ENCODE measurements at places on chromosomes 4 and X. TPM values are rescaled to one million over a fixed set of nuclear protein-coding genes. Genes with fewer than 3 reads are reported as not detected.

GRCh38 chrX:95678679-95679078 lies 1006.0 kb upstream of the DIAPH2 start:
- no peak for DNase-seq

DNA sequence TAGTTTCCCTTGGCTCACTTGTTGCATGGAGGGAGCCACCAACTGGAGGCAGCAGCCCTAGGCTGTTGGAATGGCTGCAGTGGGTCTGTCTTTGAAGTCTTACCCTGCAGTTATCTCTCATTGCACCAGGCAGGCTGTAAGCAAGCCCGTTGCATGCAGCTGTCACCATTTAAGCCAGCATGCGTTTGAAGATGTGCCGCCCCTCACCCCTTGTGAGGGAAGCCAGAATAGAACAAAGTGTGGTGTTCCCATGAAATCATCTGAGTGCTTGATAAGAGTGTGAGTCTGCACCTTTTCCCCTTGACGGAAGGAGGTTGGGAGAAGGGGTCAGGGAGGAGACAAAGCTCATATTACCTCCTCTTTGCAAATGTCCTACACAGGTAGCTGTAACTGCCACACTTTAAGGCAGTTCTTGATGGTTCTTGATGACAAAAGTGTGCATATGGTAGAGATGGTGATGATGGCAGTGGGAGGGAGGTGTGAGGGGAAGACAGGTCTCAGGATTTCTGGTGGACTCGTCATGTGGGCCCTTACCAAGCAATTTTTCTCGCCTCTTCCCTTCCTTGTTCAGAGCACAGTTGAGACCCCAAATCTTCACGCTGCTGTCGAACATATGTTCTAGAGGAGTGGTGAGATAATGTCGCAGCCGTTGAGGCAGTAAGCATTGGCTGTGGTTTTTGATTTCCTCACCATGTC lies 191.4 kb upstream of the LEF1 start:
- DNase-seq: no peak

- DNase-seq: no peak
Measured at GRCh38 chrX:21996872-21997455, 35.2 kb upstream of the PHEX start.

The OPRPN gene
- total RNA-seq: not detected

The QRFPR gene
- not detected for total RNA-seq

- DNase-seq: no peak
Measured at GRCh38 chrX:118971552-118971951, 2.9 kb upstream of the LONRF3 start.

DNA sequence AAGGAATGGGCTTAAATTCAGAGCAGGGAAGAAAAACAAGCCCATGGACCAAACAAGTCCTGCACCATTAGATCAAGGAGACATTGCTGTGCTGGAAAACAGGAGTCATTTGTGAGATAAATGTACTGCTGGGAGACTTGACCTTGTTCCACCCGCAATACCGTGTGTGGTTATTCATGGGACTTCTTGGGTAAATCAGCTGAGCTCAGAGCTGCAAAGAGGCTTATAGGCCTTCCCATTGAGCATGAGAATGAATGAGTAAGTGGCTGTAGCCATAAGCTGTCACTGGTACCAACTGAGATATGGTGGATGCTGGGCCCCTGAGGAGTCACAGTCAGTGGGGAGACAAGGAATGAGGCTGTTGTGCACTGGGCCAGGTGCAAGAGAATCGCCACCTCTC lies 2.3 kb upstream of the CYTL1 start:
- DNase-seq: no peak

DNA sequence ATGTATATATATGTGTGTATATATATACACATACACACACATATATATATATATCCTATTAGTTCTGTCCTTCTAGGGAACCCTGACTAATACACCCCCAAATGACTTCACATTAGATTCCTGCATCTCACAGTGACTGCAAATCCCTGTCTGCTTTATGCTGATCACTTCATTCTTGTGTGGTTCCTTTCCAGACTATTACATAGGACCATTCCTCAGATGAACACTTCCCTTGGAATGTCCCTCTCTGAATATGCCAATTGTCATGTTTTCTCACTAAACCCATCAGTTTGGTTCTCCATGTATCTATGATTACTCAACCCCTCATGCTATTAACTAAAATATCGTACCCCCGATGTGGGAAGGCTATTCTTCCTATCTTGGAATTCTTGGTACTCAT lies 605.2 kb upstream of the NR3C2 start:
- no peak for DNase-seq

The TMEM35A gene
- total RNA-seq: 0.15 TPM

GRCh38 chr4:11505221-11505971 lies 76.7 kb upstream of the HS3ST1 start:
- DNase-seq: peak; percentile 20

DNA sequence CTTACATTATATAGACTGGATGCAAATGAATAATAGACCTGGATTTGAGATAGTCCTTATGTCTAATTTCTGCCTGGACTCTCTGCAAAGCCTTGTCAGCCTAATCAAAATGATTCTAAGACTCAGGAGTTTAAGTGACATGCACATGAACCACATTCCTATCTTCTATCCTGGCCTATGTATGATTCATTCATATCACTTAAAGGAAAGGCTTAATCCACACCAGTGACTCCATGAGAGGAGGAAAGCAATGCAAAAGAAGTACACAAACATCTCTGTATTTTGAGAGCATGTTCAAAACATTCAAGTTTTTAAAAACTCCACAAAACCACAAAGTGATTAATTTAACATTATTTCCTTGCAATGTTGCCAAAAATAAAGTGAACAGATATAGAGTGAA lies 14.6 kb downstream of the AMOT start:
- DNase-seq: no peak

DNA sequence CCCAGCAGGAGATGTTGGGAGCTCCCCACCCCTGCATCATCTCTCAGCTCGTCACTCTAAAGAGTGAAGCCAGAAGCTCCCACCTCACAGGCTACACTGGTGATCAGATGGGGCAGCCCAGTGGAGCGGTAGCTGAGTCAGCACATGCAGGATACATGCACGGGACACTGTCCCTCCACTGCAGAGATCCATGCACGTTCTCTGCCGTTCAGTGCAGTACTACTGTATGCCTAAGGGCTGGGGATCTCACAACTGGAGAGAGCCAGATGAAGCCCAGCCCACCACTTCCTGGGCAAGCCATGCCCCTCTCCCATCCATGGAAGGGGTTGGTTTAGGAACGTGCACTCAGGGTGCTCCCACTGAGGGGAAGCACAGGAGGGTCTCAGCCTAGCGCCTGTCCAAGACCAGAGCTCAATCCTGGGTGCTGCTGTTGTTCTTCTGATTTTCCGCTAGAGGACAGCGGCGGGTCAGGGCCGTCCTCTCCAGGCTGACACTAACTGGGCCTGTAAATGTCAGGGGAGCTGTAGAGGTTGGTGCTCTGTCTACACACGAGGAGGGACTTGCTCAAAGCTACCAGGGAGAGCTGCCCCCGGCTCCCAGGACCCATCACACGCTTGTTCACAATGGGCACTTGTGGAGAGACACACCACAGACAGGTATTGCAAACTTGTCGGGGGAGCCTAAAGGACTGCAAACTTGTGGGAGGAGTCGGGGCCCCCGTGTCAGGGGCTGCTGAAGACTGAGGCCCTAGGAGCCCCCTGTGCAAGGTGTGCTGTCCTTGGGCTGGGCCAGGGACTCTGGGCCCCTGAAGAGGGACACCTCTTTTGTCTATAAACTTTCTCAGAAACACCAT lies 18.2 kb upstream of the ABLIM2 start:
- no peak for DNase-seq

DNA sequence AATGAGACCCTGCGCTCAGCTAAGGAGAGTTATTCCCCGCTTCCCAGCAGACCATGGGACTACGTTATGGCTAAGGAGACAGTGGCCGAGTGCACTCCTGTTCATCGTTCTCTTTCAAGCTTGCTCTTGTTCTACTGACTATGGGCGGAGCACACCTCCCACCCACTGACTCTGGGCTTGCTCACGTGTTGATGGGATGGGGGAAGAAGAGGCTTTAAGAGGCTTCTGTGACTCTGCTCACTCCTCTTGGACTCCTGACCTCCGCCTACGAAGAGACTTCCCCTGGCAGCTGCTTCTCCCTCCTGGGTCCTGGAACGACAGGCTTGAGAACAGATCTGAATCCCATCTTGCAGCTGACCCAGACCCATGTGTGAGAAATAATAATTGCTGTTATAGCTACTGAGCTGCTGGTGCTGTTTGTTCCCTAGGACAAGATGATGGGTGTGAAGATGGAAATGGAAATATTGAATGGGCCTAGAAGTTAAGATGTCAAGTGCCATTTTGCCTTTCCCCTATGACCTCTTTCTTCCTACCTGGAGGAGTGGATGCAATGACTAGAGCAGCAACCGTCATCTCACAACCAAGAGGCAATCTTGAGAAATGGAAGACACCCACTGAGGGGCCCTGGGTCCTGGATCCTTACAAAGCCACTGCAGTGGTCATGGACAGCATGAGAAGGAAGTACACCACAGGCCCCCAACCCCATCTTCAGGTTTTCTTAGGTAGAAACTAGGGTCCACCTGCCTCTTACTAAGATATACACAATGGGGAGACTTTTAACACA lies 38.7 kb upstream of the IRAK1 start:
- DNase-seq: no peak

DNA sequence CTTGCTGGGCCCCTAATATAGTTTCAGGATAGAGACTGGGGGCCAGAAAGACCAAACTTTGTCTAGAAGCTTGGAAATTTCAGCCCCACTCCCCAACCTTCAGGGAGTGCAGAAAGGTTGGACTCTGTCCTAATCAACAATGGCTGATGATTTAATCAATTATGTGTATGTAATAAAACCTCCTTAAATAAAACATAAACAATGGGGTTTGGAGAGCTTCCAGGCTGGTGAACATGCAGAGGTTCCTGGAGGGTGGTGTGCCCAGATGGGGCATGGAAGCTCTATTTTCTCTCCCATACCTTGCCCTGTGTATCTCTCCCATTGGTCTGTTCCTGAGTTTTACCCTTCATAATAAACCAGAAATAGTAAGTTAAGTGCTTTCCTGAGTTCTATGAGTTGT lies 174.2 kb downstream of the GC start:
- DNase-seq: no peak

The FOXR2 gene
- not detected for total RNA-seq

DNA sequence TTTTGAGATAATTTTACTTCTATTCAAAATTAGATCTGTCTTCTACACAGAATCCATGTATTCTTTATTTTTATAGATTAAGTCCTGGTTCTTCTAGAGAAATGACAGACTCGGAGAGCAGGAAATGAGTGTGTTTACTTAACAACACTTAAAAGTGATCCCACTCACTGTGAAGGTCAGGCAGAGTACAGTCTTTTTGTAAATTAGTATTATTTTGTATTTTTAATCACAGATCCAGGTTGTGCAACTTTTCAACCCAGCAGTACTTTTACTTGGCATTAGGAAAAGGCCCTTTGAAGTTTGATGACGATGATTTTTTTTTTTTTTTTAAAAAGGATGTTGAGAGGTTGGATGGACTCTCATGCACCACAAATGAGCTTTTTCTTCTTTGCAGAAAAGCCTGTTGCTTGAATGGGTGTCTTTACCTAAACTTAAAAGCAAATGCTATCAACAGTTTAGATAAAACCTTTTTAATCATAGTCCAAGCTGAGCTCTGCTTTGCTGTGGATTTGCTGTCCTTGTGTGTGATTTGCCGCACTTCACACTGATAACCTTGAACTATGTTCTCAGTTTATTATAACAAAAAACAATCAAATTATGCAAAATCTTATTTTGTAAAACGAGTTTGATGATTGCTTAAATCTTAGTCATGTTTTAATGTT lies 114.1 kb downstream of the MXRA5 start:
- no peak for DNase-seq

DNA sequence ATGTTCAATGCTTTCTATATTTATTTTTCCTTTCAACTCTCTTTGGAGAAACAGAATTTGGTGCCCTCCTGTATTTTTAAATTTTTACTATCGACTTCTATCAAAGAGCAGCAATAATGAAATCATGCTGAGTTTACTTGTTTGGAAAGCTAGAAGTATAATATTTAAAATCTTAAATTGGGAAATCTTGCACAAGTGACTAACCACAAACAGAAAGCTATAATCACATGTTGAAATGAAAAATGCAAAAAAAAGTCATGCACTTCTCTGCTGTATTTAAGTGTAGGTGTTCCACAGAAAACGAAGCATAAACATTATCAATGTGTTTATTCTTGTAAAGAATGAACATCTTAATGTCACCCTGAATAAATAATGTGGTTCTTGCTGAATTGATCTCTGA lies 306.1 kb downstream of the PCDH18 start:
- no peak for DNase-seq

DNA sequence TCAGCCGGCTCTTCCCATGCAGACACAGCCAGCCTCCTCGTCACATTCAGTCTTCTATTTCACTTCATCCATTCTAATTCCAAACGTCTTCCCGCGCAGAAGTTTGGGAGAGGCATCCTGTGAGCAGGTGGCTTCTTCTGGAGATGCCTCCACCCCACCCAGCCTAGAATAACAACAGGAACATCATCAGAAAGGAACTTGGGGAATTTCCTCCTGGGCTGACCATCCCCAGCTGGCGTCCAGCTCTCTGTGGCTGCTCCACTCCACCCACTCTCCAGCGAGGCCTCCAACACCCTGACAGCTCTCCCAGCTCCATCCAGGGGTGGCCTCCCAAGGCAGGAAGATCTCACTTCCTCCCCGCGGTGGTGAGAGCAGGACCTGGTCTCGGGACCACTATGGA lies 5.5 kb upstream of the C4orf50 start:
- DNase-seq: no peak

GRCh38 chr4:163624727-163625126 lies 130.2 kb downstream of the TMA16 start:
- no peak for DNase-seq
